Lung microvascular endothelial cell (primary cell): ENCODE measurements at places on chromosomes 16 and 17. TPM values are rescaled to one million over a fixed set of nuclear protein-coding genes. Genes with fewer than 3 reads are reported as not detected.

GRCh38 chr17:40596261-40596919, 31.1 kb upstream of the CCR7 start:
- DNase-seq, result no peak

- DNase-seq, result no peak
Observed at GRCh38 chr17:62746941-62747340, 61.2 kb downstream of the MARCHF10 start.

DNA sequence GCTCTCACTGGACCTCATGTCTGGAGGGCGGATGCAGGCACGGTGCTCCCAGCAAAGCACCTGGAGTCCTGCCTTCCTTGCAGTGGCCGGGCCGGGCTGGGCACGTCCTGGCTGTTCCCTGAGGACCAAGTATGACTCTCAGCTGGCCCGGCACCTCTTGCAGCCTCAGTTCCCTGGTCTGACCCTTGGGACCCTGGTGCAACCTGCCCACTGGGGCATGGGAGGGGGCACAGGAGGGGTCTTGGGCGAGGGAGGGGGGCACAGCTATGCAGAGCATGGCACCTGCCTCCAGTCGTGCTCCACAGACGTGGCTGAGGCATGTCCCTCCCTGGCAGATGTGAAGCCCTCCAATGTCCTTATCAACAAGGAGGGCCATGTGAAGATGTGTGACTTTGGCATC, 19.6 kb downstream of the MAP2K3 start:
- no peak for DNase-seq

GRCh38 chr16:85563515-85564276, 49.4 kb upstream of the GSE1 start:
- DNase-seq, result peak; percentile 79

DNA sequence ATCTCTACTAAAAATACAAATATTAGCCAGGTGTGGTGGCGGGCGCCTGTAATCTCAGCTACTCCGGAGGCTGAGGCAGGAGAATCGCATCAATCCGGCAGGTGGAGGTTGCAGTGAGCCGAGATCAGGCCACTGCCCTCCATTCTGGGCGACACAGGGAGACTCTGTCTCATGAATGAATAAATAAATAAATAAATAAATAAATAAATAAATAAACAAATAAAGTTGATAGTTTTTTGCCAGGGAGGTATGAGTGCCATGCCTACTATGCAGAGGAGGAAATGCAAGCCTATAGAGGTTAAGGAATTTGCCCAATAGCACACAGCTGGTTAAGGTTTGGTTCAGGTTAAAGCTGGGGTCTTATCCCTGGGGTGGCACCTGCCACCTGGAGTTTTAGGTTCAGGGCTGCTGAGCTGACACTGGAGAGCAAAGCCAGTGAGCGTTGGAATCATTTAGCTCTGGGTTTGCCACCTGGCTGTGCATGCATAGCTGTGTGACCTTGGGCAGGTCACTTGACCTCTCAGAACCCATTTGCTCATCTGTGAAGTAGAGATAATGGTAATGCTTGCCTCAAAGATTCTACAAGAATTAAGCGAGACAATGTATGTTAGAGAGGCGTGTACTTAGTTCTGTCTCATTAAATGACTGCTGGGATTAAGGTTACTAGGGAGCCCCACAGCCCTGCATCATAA, 1.2 kb downstream of the OTOA start:
- no peak for DNase-seq

- no peak for DNase-seq
Observed at GRCh38 chr16:86213437-86214205, 296.7 kb upstream of the FOXF1 start.

- DNase-seq, result no peak
Observed at GRCh38 chr16:77898671-77899211, 110.4 kb downstream of the VAT1L start.

GRCh38 chr16:65312071-65312470, 190.2 kb upstream of the CDH11 start:
- DNase-seq, result peak; percentile 10

DNA sequence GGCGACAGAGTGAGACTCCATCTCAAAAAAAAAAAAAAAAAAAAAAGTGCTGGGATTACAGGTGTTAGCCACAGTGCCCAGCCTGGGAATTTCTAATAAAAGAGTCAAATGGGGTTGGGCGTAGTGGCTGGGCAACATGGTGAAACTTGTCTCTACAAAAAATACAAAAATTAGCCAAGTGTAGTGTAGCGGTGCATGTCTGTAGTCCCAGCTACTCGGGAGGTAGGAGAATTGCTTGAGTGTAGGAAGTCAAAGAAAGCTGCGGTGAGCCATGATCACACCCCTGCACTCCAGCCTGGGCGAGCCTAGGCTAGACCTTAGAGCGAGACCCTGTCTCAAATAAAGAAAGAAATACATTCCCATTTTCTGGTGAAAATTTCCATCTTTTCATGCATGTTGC, 2.4 kb upstream of the UTS2R start:
- no peak for DNase-seq

GRCh38 chr17:16933317-16934132, 38.4 kb downstream of the TNFRSF13B start:
- no peak for DNase-seq

DNA sequence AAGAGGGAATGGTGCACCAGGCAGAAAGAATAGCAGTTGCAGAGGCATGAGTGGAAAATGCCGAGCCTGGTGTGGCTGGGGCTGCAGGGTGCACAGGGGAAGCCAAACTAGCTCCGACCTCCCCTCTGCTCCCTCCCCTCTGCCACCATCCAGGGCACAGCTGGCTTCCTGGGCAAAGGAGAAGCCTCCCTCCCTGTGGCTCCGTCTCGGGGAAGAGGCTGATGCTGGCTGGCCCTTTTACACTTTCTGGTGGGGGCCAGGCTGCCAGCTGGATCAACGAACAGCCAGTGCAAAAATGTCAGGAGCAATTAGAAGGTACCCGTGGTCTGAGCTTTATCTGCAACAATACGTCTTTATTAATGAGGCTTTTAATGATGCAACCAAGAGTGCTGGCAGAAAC, 37.1 kb upstream of the KCNJ12 start:
- DNase-seq, result no peak

- no peak for DNase-seq
Observed at GRCh38 chr17:72518159-72518732, 397.4 kb downstream of the SOX9 start.

DNA sequence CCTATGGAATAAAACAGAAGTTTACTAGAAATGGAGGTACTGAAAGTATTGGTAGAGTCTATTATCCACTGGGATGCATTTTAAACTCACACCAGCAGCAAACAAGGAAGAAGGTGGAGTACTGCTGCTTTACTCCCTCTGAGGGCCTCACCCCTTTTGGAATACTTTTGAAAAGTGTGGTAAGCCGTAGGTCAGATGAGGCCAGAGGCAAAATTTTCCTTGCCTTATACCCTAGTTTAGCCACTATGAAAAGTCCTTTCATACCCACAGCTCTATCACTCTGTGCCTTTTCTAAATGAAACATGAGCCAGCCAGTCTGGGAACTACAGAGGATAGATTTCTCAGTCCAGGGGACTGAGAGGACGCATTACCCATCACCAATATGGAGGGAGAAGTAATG, 14.0 kb downstream of the GDE1 start:
- no peak for DNase-seq

The EVI2A gene
- total RNA-seq, result under 0.01 and 0.87 TPM in 2 replicates

The COG8 gene
- 13.1 and 21.0 TPM in 2 replicates for total RNA-seq

The CD300C gene
- not detected in 2 replicates for total RNA-seq

The TMC8 gene
- 0.20 and 0.22 TPM in 2 replicates for total RNA-seq

The ARMC7 gene
- total RNA-seq, result 2.4 and 2.8 TPM in 2 replicates
